ENCODE measurements at places on chromosomes 13 and 19.

GRCh38 chr19:5153601-5154128, 184.8 kb downstream of the KDM4B start:
- DNase-seq, result no peak

DNA sequence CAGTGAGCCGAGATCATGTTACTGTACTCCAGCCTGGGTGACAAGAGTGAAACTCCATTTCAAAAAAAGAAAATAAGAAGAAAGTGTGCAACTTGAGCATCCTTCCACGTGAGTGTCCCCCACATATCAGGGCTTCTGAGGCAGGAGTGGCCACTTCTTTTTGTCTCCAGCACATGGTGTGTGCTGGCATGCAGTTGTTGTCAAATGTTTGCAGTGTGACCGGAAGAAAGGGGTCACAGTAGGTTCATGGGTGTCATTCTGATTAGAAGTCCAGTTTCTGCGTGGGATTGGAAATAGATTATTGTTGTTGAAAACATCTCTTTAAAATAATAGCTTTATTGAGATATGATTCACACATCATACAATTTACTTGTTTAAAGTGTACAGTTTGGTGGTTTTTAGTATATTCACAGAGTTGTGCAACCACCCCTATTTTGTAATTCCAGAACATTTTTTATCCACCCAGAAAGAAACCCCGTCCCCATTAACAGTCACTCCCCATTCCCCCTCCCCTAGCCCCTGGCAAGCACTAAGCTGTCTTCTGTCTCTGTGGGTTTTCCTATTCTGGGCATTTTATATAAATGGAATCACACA, 2.2 kb downstream of the CRTC1 start:
- no peak for DNase-seq

GRCh38 chr19:9645472-9645871, 24.4 kb upstream of the ZNF561 start:
- no peak for DNase-seq

GRCh38 chr19:29596080-29596727, 9.9 kb upstream of the POP4 start:
- DNase-seq, result no peak

GRCh38 chr19:5394551-5395505, 54.2 kb upstream of the PTPRS start:
- DNase-seq, result no peak

DNA sequence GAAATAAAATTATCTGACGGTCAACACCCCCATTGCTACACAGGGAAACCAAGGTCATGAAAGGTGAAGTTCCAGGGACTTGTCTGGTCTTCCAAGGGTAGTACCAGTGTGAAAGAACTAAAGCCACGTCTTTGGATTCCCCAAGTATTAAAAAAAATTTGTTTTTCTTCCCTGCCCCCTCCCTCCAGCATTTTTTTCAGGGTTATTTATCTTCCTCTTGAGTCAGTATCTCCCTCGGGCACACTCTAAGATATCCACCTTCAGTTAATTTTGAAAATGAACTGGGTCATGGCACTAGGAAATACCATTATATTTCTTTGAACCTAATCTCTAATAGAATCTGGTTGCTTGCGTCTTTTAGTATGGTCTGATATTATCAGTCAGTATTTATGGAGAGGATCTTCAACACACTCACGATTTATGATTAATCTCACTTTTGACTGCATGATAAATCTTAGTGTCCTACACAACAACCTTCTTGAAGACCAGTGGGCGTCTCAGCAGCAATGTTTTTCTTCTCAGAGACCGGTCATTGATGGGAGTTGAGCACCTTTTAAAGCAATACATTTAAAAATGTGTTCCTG, 9.1 kb downstream of the ATP8A2 start:
- DNase-seq, result no peak

- DNase-seq, result no peak
Observed at GRCh38 chr19:51070334-51071094, 5.6 kb upstream of the KLK13 start.

DNA sequence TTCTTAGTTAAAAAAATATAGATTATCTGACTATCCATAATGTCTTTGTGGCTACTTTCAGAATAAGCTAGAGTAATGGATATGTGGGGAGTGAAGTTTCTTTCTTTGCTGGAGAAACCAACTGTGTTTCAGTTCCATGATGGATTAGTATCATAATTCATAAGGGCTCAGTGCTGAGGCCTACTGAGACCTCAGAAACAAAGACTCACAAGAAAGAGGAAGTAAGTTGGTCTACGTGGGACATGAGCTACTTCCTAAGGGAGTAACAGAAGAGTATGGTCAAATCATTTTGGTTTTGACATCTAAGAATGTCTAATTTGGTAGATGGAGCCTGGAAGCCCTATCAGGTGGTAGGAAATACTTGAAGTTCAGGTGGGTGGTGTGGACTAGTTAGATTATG, 99.0 kb upstream of the HTR2A start:
- DNase-seq, result no peak

- DNase-seq, result no peak
Observed at GRCh38 chr13:51665456-51665855, 81.2 kb downstream of the WDFY2 start.

DNA sequence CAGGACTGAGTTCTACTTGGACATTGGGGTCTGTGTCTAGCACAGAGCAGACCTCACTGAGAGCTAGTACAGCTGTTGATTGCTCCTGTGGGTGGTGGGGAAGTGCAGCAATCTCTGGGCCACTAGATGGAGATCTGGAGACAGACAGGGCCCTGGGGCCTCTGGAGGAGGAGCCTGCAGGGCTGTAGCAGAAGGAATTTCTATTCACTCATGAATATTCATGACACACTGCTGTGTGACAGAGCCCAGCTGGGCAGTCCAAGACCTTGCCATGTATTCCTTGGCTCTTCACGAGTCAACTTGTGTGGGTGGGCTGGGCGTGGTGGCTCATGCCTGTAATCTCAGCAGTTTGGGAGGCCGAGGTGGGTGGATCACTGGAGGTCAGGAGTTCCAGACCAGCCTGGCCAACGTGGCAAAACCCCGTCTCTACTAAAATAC, 37.5 kb downstream of the SUGP2 start:
- peak; percentile 90 for DNase-seq

GRCh38 chr13:89458456-89458855, 1787.3 kb downstream of the SLITRK5 start:
- DNase-seq, result no peak

DNA sequence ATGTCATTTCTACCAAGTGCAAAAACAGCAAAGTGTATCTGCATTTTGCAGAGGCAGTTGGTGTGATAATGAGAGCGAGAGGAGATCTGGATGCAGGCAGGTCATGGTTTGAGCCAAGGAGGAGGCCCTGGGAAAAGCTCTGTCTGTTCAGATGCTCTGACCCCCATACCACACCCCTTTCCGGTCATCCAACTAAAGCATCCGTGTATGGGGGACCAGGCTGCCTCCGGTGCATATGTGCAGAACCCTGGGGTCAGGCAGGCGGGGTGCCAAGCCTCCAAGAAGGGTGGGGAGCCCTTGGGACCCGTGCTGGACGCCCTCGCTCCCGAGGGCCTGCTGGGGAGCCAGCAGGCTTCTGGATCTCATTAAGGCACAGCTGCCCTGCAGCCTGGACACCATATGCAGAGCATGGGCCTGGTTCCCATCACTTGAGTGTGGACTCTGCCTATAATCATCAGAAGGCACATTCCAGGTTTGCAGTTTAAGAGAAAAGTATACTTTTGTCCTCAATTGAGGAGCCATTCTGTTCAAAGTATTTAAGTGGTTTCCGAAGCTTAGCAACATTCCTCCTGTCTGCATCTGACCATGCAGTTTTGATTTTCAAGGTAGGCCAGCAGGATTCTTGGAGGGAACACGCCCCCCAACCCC, 56.1 kb downstream of the ALOX5AP start:
- DNase-seq, result no peak

GRCh38 chr13:48819899-48820298, 155.8 kb upstream of the FNDC3A start:
- no peak for DNase-seq

GRCh38 chr13:80408270-80408669, 67.3 kb upstream of the SPRY2 start:
- no peak for DNase-seq

GRCh38 chr19:3893509-3894179, 13.2 kb downstream of the ATCAY start:
- no peak for DNase-seq

- no peak for DNase-seq
Observed at GRCh38 chr19:1067341-1067957, 482 bp downstream of the ARHGAP45 start.

GRCh38 chr13:30319130-30319529, 11.8 kb upstream of the KATNAL1 start:
- no peak for DNase-seq

GRCh38 chr13:97569841-97570240, 135.9 kb downstream of the RAP2A start:
- no peak for DNase-seq
